ENCODE measurements at places on chromosomes 12 and 14. TPM values are rescaled to one million over a fixed set of nuclear protein-coding genes. Genes with fewer than 3 reads are reported as not detected.

Gene VASH1
- total RNA-seq: 90.8 TPM

Gene CLEC2B
- total RNA-seq: 2.7 TPM

Gene NKX2-1
- total RNA-seq: 0.31 TPM

Gene KRT71
- total RNA-seq: not detected

Gene OR6C2
- total RNA-seq: not detected

Gene CBX5
- total RNA-seq: 104 TPM

Gene OR4N5
- total RNA-seq: not detected

Gene CCDC177
- 6.9 TPM for total RNA-seq

Gene GDF3
- not detected for total RNA-seq

Gene NID2
- 8.9 TPM for total RNA-seq

Gene KRT3
- not detected for total RNA-seq

Gene ST8SIA1
- total RNA-seq: 29.6 TPM

Data from occipital lobe (tissue), 3 donors.